Fibroblast of lung (primary cell): ENCODE measurements at places on chromosomes 6 and 20. TPM values are rescaled to one million over a fixed set of nuclear protein-coding genes. Genes with fewer than 3 reads are reported as not detected.

- H3K27me3 ChIP-seq = no peaks in the 10 kb centered on the region
- peak overlapping the region; percentile 8 for H3K27ac ChIP-seq
- H3K4me1 ChIP-seq = peaks cover 20% of the 10 kb centered on the region
Measured at GRCh38 chr6:158799051-158799792, 19.9 kb downstream of the EZR start.

- no peaks in the 10 kb centered on the region for H3K36me3 ChIP-seq
- H3K4me3 ChIP-seq = no peak overlapping the region
- no peaks in the 10 kb centered on the region for H3K4me1 ChIP-seq
- no peak overlapping the region for H3K27ac ChIP-seq
- no peak for DNase-seq
Measured at GRCh38 chr6:10976571-10976970, 67.5 kb downstream of the ELOVL2 start.

DNA sequence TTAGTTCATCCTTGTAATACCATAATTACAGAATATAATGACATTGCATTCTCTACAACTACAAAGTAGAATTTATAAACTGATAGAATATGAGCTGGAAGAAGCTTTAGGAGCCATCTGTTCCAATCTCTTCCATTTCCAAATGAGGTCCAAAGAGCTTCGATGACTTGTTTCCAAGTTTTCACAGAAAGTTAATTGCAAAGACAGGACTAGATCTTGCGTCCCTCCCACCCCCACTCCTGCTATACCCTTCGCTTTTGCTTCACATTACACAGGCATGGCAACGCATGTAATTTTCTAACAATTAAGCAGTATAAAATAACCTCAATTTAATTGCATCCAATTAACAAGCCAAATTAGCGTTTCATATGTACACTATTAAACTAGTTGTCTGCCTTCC is 7.0 kb downstream of the HIVEP2 start:
- no peak overlapping the region for H3K27ac ChIP-seq
- no peak for DNase-seq
- no peak overlapping the region for H3K4me3 ChIP-seq
- no peaks in the 10 kb centered on the region for H3K36me3 ChIP-seq
- no peaks in the 10 kb centered on the region for H3K27me3 ChIP-seq

GRCh38 chr6:157770946-157771345 is 52.1 kb upstream of the SNX9 start:
- peaks cover 9% of the 10 kb centered on the region for H3K4me1 ChIP-seq
- DNase-seq = peak; percentile 57
- H3K4me3 ChIP-seq = no peak overlapping the region
- H3K27ac ChIP-seq = no peak overlapping the region
- H3K27me3 ChIP-seq = no peaks in the 10 kb centered on the region

DNA sequence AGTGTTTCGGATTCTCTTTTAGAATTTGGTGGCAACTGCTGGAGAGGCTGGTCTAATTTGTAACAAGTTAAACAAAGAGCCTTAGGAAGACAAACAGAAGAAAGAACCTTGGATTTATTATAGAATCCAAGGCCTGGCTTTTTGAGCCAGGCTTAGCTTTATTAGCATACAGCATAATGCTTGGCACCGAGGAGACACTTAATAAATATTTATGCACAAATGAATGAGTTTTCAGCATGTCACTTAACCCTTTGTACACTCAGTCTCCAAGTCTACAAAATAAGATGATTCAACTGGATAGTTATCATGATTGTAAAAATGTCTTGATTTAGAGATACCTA is 38.2 kb upstream of the AFDN start:
- H3K27ac ChIP-seq = no peak overlapping the region
- no peaks in the 10 kb centered on the region for H3K4me1 ChIP-seq
- no peak overlapping the region for H3K4me3 ChIP-seq
- no peaks in the 10 kb centered on the region for H3K27me3 ChIP-seq
- no peaks in the 10 kb centered on the region for H3K36me3 ChIP-seq

- no peaks in the 10 kb centered on the region for H3K27me3 ChIP-seq
- H3K4me3 ChIP-seq = no peak overlapping the region
- peak; percentile 44 for DNase-seq
- H3K4me1 ChIP-seq = no peaks in the 10 kb centered on the region
- no peaks in the 10 kb centered on the region for H3K36me3 ChIP-seq
Measured at GRCh38 chr6:161835500-161836215, 561.8 kb upstream of the AGPAT4 start.

DNA sequence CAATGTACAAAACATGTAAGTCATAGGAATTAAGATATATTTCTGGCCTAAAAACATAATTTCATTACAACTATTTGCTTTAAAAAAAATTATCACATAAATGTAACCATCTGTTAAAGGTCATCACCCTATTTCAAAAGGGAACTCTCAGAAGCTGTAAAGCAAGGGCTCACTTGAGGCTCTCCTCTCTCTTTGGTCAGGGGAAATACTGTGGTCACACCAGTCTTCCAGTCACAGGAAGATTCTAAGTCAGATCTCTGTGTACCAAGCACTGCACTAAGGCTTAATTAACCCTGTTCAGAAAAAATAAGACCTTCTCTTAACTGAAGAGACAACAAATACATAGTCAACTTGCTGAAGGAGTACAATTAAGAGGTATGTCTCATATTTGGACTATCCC is 75.6 kb downstream of the MMS22L start:
- no peak for DNase-seq
- no peaks in the 10 kb centered on the region for H3K4me1 ChIP-seq
- no peaks in the 10 kb centered on the region for H3K27me3 ChIP-seq
- no peak overlapping the region for H3K27ac ChIP-seq

DNA sequence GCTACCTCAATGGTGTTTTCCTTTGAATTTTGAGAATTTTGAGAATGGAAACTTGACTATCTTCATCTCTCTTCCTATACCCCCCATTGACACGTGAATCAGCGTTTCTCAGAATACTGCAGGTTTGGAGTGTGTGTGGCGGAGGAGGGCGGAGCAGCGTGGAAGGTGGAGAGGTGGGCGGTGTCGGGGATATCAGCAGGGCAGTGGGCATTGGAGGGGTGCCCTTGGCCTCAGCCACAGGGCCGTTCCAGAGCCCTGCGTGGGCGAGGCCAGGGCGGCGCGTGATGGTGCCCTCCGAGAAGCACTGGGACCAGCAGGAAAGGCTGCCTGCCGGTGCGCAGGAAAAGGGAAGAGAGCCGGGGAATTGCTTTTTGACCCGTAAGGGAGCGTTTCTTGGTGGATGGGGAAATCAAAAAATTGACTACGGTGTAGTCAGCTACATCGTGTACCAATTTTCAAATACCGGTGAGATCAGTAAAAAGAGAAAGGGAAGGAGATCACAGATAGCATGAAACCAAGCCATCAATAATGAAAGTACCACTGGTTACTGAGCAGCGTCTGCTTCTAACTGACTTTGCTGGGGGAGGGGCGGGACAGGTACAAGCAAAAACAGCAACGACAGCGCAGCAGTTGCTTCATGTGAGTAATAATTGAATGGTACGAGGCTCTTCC is 82.7 kb upstream of the DUSP22 start:
- no peak overlapping the region for H3K27ac ChIP-seq
- no peak overlapping the region for H3K4me3 ChIP-seq
- H3K36me3 ChIP-seq = no peaks in the 10 kb centered on the region
- no peaks in the 10 kb centered on the region for H3K4me1 ChIP-seq

- H3K36me3 ChIP-seq = no peaks in the 10 kb centered on the region
- H3K27ac ChIP-seq = no peak overlapping the region
- no peak for DNase-seq
- H3K4me1 ChIP-seq = no peaks in the 10 kb centered on the region
- H3K27me3 ChIP-seq = peaks cover 2% of the 10 kb centered on the region
- no peak overlapping the region for H3K4me3 ChIP-seq
Measured at GRCh38 chr6:3873051-3873450, 23.9 kb downstream of the FAM50B start.

- H3K27ac ChIP-seq = no peak overlapping the region
- H3K4me3 ChIP-seq = no peak overlapping the region
- no peaks in the 10 kb centered on the region for H3K36me3 ChIP-seq
Measured at GRCh38 chr20:60806354-60806753, 445.7 kb upstream of the CDH4 start.

- DNase-seq = no peak
- no peak overlapping the region for H3K4me3 ChIP-seq
- no peaks in the 10 kb centered on the region for H3K4me1 ChIP-seq
- H3K27me3 ChIP-seq = peaks cover 7% of the 10 kb centered on the region
- no peaks in the 10 kb centered on the region for H3K36me3 ChIP-seq
Measured at GRCh38 chr6:30862156-30862875, 22.0 kb upstream of the DDR1 start.

The TULP1 gene
- not detected in 2 replicates for total RNA-seq

The KCNK15 gene
- 1.8 and 4.1 TPM in 2 replicates for total RNA-seq

The TBC1D32 gene
- 11.6 and 21.0 TPM in 2 replicates for total RNA-seq

The GPR6 gene
- not detected in 2 replicates for total RNA-seq

The SRMS gene
- not detected in 2 replicates for total RNA-seq
